ENCODE measurements at places on chromosomes 4 and X.

- DNase-seq = peak; percentile 31
Observed at GRCh38 chr4:37685161-37685822, 884 bp downstream of the RELL1 start.

DNA sequence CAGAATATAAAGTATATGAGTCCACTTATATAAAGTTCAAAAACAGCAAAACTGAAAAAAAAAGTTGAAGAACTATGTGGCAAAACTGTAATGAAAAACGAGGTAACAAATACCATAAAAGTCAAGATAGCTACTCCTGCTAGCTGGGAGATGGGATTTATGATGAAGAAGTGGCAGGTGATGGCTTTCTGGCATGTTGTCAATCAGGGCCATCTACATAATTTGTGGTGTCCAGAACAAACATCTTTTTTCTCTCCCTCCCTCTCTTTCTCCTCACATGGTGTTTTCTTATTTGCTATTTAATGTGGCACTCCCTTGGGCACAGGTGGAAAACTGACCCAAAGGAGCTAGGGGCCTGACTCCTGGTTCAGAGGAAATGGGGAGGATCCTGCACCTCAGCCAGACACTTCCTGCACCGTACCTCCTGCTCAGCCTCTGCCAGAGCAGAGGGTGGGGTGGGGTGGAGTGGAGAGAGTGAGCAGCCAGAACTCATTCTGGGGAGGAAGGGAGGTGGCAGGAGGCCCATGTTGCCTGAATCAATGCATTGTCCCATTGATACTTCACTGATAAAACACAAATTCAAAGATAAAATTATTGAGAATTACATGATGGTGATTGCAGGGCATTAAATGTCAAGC is 5.3 kb upstream of the SAP30 start:
- DNase-seq = no peak

DNA sequence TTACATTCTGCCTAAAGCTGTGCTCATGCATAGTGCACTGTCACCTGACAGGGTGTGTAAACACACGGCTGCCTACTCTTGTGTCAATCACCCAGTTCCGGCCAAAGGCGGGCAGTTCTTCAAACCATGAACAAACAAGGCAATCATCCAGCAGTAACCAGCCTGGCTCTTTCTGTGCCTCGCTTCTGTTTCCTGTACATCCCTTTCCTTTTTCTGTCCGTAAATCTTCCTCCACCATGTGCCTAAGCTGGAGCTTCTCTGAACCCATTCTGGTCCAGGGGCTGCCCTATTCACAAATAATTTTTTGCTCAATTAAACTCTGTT is 60.8 kb upstream of the CBR4 start:
- DNase-seq = no peak

GRCh38 chr4:92333016-92333415 is 29.2 kb downstream of the GRID2 start:
- DNase-seq = no peak

GRCh38 chr4:107682306-107682705 is 37.7 kb downstream of the PAPSS1 start:
- no peak for DNase-seq

DNA sequence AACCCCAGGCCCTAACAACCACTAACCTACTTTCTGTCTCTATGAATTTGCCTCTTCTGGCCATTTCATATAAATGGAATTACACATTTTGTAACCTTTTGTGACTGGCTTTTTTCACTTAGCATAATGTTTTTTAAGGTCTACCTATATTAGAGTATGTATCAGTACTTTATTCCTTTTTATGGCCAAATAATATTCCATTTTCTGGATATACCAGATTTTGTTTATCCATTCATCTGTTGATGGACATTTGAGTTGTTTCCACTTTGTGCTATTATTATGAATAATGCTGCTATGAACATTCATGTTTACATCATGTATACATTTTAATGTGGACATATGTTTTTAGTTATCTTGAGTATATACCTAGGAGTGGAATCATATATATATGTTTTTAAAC is 35.5 kb downstream of the REPS2 start:
- no peak for DNase-seq

- peak; percentile 5 for DNase-seq
Observed at GRCh38 chr4:38368613-38369012, 295.4 kb upstream of the KLF3 start.

GRCh38 chr4:61995717-61996340 is 795.7 kb downstream of the ADGRL3 start:
- DNase-seq = no peak

- DNase-seq = peak; percentile 52
Observed at GRCh38 chr4:107719207-107719921, 670 bp downstream of the PAPSS1 start.

- no peak for DNase-seq
Observed at GRCh38 chrX:40987413-40987812, 97.8 kb upstream of the USP9X start.

DNA sequence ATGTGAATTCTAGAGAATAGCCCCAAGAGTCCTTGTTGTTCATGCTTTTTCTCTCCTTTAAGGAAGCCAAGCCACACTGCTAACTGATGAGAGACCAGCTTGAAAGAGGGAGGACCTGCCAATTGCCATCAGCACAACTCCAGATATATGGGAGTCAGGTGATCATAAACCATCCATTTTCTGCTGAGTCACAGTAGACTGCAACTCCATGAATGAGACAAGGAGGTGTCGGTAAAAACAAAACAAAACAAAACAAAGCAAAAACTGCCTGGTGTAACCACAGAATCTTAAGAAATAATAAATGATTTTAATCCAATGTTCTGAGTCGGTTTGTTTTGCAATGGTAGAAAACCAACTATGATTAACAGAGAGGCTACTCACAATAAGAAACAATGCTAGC is 837.3 kb downstream of the PCDH7 start:
- DNase-seq = no peak

GRCh38 chr4:1604706-1605205 is 79.4 kb downstream of the FAM53A start:
- peak; percentile 36 for DNase-seq

DNA sequence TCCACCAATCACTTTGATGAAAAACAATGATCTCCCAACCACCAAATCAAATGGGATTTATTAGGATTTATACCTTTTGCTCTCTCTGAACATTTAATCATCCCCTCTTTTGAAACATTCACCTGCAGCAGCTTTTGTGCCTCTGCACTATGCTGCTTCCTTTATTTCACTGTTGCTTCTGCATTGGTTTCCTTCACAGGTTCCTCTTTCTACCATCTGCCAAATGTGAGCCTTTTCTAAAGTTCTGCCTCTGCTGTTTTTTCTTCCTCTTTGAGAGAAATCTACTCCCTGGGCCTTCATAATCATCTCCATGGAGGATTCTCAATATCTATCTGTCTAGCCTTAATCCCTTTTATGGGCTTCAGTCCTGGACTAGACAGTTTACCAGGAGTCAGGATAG is 24.7 kb downstream of the CUL4B start:
- DNase-seq = no peak

DNA sequence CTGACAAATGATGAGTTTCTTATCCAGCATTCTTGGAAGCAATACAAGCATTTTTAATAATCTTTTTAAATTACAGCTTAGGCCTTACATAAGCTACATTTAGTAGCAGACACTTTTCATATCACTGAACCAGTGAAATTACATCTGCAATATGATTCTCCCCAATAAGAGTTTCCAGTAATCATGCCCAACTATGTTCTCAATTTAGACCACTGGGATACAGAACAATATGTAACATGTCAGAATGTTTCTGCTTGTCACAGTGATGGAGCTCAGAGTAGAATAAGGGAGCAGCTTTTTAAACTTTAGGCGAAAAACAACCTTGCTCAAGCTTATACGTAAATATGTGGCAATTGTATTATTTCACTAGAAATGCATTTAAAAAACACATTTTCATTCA is 1132.2 kb downstream of the FAT4 start:
- DNase-seq = no peak

DNA sequence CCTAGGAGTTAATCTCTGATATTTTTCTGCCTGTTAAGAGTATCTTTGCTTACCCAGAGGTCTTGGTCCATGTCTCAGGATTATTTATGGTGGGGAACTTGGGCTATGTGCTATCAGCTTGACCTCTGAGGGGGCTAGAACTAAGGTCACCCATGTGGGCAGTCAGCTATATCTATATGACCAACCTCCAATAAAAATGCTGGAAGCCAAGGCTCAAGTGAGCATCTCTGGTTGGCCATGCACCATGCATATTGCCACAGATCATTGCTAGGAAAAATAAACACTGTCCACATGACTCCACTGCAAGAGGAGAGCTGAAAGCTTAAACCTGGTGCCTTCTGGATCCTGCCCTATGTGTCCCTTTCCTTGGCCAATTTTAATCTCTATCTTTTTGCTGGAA is 196.5 kb upstream of the SLC7A11 start:
- DNase-seq = no peak

DNA sequence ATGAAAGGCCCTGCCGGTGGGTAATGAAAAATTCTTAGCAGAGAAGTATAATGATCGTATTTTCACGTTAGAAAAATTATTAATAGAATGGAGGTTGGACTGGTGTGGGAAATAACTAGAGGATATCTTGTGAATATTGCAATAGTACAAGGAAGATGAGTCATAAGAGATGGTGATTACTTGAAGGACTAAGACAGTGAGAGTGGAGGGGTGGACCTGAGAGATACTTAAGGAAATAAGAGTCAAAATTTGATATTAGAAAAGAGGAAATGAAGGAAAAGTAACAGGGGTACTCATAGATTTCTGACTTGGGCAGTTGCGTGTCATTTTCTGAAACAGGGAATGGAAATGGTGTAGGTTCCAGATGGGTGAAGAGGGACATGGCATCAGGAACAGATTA is 1.7 kb upstream of the USP53 start:
- no peak for DNase-seq

DNA sequence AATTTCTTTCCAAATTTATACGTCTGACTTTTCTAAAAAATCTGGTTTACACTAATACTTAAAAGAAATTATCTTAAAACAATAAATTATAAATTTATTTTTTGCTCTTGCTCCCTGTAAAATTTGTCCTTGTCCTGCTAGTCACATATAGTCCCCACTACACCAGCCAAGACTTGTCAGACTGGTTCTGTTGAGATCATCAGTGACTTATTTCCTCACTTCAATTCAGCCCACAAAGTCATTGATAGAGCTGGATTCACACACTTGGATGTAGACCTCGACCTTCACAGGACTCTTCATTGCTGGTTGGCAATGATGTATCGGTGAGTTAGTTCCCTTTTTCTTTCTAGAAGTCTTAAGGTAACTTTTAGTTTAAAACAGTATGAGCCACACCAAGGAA is at the start of gene TMPRSS11E:
TMPRSS11E (plus strand) TSS at position 263 of the 400 bp plus-strand sequence; CDS start at position 313, 50 bp downstream.
- DNase-seq = no peak

DNA sequence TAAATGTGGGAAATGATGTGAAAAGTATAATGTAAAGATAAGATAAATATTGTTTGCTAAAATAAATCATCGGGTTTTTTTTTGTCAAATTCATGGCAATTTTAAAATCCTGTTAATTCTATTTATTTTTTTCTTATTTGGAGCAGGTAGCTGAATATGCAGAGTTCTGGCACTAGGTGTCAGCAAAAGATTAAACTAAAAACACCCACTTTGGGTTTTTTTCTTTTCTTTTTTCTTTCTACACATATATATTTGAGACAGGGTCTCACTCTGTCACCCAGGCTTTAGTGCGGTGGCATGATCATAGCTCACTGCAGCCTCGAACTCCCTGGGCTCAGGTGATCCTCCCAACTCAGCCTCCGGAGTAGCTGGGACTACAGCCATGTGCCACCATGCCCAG is 6.9 kb upstream of the RAP2C start:
- DNase-seq = no peak

DNA sequence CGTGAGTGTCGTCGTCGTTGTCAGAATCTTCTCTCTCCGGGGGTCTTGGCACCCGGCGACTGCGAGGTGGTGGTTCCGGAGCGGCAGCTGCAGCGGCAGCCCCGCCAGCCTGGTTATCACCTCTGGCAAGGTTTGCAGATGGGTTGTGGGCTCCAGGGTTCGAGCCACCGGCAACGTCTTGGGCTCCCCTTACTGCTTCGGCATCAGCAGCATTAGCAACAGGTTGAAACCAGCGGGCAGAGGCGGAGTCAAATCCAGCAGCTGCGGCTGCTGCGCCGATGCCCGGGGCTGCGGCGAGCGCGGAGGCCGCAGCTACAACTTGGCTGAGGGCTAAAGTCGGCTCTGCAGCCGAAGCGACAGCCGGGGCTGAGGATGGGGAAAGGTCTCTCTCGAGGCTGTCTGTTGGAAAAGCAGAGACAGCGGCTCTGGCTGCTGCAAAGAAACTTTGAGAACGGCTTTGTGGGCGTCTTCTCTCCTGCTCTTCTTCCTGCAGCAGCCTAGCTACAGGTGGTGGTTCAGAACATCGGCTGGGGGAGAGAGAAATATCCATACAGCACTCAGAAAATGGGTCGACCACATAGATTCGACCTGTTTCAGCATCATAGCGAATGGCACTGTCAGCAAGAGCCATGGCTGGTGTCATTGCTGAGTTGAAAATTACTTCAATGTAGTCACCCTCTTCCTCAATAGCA is 3.6 kb downstream of the IRS4 start:
- no peak for DNase-seq

DNA sequence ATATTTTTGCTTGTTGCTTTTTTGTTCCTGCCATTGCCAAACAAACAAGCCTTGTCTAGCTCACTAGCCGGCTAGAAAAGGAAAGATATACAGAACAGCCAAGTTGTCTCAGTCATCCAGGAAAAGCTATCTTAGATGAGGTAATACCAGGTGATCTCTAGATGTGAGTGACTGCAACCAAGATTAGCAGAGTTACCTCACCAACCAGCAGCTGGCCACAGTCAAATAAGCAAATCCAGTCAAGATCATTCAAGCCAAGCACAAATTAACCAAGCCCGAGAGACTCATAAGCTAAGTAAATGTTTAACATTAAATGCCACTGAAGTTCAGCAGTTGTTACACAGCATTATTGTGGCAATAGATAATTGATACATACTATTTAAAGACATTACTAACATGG is 108.6 kb downstream of the CENPC start:
- no peak for DNase-seq

- peak; percentile 34 for DNase-seq
Observed at GRCh38 chrX:71998836-71999509, 88.3 kb downstream of the NHSL2 start.

DNA sequence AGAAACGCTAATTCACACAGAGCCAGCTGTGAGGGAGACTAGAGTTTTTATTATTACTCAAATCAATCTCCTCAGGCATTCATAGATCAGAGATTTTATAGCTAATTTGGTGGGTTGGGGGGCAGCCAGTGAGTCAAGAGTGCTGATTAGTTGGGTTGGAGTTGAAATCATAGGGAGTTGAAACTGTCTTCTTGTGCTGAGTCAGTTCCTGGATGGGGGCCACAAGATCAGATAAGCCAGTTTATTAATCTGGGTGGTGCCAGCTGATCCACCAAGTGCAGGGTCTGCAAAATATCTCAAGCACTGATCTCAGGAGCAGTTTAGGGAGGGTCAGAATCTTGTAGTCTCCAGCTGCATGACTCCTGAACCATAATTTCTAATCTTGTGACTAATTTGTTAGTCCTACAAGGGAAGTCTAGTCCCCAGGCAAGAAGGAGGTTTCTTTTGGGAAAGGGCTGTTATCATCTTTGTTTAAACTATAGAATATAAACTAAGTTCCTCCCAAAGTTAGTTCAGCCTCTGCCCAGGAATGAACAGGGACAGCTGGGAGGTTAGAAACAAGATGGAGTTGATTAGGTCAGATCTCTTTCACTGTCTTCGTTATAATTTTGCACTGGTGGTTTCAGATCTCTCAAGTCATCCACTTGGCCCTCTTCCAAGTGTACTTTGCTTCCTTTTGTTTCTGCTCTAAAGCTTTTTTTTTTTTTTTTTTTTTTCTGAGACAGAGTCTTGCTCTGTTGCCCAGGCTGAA is 5.4 kb upstream of the NAA11 start:
- no peak for DNase-seq

GRCh38 chr4:122728856-122729255 is 3.6 kb upstream of the BBS12 start:
- no peak for DNase-seq

GRCh38 chr4:109053257-109053656 is 249.2 kb downstream of the COL25A1 start:
- DNase-seq = no peak
